ENCODE measurements at places on chromosomes 1 and 21. TPM values are rescaled to one million over a fixed set of nuclear protein-coding genes. Genes with fewer than 3 reads are reported as not detected.

AQP10 gene
- total RNA-seq, result not detected

- H3K4me3 ChIP-seq, result no peak overlapping the region
- no peaks in the 10 kb centered on the region for H3K4me1 ChIP-seq
- H3K27me3 ChIP-seq, result peaks cover 55% of the 10 kb centered on the region
- H3K36me3 ChIP-seq, result no peaks in the 10 kb centered on the region
- H3K27ac ChIP-seq, result no peak overlapping the region
- DNase-seq, result no peak
Observed at GRCh38 chr1:118981436-118981835, 6.7 kb downstream of the TBX15 start.

DNA sequence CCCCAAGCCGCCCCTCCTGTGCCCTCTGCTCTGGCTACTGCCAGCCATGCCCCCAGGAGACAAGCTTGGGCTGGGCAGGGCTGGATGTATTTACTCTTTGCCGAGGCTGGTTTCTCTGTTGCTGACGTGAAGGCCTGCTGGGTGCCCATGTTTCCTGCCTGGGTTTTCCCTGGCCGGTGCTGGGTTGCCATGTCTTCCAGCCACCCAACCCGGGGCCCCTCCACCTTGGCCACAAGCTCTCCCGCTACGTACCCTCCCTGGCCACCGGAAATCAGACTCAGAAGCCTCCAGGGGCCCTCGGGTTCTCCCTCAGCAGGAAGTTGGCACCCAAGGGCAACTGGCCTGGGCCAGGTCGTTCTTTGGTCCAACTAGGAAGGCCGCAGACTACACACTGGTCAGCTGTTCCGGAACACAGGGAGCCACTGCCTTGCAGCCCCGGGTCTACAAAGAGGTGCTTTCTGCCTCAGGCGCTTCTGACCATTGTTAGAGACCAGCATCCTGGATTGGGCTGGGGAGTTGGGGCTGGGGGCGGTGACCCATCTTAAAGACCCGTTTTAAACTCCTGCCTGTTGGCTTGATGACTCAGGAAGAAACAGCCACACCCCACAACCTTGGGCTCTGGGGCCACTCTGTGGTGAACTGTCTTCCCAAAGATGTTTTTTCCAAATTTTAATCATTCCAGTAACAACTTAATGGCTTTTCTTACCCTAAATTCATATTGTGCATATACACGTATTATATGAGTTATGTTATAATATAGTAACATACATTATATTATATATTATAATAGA lies 71.2 kb upstream of the RUNX3 start:
- H3K36me3 ChIP-seq, result no peaks in the 10 kb centered on the region
- H3K27me3 ChIP-seq, result no peaks in the 10 kb centered on the region
- H3K27ac ChIP-seq, result no peak overlapping the region
- H3K4me1 ChIP-seq, result peaks cover 55% of the 10 kb centered on the region

DNA sequence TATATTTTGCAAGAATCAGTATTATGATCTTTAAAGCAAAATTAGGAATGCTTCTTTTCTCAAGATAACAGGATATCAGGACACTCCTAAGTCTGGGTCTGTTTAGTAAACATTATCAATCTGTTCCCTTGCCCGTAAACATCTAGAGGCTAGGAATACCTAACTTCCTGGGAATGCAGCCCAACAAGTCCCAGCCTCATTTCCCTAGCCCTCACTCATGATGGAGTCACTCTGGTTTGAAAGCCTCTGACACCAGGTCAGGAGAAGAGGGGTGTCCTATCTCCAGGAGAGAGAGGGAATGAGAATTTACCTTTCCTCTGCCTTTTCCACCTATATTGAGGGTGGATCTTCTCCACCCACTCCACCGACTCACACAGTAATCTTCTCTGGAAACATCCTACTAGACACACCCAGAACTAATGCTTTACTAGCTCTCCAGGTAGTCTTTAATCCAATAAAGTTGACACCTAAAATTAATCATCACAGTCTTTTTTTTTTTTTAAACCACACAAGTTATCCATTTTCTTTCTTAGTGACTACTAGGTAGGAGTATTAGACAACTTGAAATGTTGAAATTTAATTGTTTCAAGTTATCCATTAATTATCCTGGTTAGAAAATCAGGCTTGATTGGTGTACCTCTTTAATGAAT lies 659.3 kb downstream of the USP25 start:
- DNase-seq, result no peak
- no peaks in the 10 kb centered on the region for H3K4me1 ChIP-seq
- no peaks in the 10 kb centered on the region for H3K27me3 ChIP-seq
- no peak overlapping the region for H3K27ac ChIP-seq

DNA sequence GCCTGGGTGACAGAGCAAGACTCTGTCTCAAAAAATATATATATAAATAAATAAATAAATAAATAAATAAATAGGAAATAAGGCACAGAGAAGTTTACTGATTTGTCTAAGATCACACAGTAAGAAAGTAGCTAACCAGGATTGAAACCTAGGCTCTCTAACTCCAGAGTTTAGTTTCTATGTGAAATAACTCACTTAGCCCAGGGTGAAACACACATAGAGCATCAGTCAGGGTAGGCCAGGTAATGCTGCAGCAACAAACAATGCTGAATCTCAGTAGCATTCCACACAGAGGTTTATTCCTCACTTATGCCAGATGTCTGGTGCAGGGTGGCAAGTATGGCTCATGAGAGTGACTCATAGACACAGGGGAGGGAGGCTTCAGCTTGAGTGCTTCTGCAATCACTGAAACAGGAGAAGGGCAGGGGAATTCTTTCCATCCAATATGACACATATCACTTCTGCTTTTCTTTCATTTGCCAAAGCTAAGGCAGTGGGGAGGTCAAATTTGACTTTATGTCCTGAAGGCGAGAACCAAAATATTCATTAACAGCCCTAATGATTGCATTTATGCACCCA lies 37.1 kb upstream of the KANK4 start:
- no peaks in the 10 kb centered on the region for H3K27me3 ChIP-seq
- no peaks in the 10 kb centered on the region for H3K4me1 ChIP-seq
- DNase-seq, result no peak
- no peaks in the 10 kb centered on the region for H3K36me3 ChIP-seq
- H3K27ac ChIP-seq, result no peak overlapping the region
- H3K4me3 ChIP-seq, result no peak overlapping the region

All from T-cell (primary cell).